ENCODE measurements at places on chromosomes 7 and 10.

DNA sequence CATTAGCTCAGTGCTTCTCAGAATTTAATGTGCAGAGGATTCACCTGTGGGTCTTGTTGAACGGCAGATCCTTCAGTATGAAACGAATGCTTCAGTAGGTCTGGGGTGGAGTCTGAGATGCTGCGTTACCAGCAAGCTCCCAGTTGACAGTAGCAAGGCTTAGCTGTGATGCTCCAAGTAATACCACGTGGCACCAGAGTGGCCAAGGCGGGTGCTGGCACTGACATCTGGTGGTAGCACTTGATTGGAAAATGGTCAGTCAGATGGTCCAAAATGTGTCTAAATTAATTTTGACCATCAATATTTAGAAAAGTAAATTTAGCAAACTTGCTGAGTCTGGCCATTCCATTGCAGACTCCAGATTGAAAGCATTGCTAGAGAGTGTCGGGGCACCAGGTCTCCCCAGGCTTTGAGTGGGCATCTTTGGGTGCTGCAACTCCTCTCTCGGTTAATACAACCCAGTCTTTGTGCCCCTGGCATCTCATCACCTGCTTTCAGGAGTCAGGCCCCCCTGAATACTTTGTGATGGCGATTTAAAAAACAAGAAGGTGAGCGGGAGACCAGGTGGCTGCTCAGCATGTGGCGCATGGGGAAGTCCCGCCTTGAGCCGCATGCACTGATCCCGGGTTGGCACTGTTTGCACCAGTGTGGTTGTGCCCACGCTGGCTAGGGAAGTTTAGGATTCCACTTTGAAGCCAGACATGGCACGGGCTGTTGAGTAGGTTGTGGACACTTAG, 130.1 kb downstream of the NT5C2 start:
- no peak for DNase-seq

DNA sequence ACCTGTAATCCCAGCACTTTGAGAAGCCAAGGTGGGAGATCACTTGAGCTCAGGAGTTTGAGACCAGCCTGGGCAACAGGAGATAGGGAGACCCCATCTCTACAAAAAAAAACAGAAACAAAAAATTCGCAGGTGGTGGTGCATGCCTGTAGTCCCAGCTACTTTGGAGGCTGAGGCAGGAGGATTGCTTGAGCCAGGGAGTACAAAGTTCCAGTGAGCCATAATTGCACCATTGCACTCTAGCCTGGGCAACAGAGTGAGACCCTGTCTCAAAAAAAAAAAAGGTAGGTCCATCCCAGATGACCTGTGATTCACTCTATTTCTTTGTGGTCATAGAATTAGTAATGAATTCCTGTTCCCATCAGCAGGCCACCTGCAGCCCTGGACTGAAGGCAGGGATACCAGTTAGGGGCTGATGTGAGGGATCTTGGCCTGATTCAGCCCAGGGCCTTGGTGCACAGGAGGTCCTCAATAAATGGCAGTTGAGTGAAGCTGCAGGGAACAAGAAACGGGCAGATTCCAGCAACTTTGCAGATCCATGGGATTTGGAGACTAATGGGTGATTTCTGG, at the start of gene MYH16:
Gene MYH16 (plus strand): TSS at position 364 of the 570 bp plus-strand sequence.
- no peak for DNase-seq

DNA sequence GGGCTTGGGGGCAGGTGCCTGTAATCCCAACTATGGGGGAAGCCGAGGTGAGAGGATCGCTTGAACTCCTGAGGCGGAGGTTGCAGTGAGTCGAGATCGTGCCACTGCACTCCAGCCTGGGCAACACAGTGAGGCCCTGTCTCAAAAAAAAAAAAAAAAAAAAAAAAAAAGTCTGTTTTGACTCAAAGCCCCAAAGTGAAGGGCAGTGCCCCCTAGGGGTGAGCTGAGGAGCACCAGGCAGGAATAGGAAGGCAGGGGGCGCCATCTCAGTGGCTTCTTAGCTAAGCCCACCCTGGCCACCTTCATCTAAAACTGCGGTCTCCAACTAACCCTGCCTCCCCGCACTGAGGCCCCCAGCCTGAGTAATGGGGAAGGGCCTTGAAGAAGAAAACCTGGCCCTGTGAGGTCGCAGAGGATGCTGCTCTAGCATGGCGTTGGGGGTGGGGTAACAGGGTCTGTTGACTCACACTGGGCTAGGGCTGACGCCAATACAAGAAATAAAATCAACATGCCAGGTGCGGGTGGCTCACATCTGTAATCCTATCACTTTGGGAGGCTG, 9.8 kb downstream of the PODXL start:
- DNase-seq = no peak

DNA sequence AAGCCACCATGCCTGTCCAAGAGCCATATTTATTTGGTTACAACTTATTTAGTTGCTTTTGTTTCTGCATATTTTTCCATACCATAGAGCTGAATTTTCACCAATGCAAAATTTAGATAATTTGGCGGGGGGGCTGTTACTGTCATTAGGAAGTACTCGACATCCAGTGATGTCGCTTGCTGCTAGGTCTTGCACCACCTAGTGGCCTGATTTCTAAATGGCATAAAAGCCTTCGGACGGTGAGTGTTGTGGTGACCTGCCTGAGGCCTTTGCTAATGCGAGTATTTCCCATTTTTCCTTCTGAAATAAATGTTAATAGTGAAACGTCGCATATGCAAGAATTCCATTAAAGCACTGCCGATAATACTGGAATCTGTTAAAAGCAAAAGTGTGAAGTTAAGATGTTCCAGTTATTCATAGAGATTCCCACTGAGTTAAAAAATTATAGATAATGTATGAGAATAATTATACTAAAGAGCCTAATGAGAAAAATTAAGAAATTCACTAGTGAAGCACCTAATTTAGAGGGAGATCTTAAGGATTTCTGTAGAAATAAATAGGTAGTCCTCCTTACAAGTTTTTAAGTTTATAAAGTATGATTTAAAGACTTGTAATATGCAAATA, 86.1 kb upstream of the DNAJB6 start:
- peak; percentile 22 for DNase-seq

DNA sequence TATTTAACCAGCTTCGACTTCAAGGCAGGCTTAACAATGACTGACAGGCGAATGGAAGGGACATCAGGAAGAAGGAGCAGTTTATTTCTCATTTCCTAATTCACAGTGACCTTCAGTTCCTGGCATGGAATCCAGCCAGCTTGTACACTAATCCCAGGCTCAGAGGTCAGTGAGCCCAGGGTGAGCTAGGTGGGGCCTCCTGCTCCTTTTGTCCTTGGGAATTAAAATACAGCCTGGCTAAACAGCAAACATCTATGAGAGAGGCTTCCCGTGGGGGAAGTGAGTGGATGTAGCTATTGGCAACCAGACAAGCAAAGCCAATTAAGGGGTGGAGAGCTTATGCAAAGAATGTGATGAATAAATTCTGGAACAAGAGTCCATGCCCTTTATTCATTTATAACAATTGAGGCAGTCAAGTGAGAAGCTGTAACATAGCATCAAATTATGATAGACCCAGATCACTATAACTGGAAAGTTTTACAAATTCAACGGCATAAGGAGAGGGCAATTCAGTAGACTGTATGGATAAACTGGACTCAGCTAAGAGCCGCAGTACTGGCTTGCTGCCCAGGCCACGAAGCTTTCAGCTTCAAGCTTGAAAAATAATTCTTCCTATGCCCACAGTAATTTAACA, 57.1 kb downstream of the STK17A start:
- DNase-seq = peak; percentile 30

DNA sequence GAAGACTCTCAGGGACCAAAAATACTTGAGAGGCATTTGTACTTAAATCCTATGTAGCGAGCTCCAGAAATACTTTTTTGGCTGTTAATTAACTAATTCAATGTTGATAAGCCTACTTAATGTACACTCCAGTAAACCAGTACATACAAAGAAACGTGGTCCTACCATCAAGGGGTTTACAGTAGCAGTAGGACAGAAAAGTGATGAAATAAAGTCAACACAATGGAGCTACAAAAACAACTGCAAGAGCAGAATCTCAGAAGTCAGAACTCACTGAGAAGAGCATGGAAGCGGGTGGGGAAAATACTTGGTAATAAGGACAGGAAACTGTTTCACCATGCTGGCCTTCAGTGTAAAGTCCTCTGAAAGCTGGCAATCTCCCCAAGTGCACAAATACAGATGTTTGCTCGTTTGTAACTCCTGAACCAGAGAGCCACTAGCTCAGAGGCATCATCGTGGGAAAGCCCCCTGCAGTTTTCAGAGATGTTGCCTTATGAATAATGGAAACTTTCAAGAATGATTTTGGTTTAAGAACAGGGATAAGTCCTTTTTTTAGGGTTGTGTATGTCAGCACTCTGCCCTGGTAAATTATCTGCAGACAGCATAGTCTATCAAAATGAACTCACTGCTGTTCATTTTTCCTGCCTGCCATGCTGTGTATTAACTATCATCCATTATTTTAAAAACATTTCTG, 233.2 kb downstream of the SORCS1 start:
- DNase-seq = no peak

GRCh38 chr7:68720697-68721096, 877.6 kb upstream of the AUTS2 start:
- no peak for DNase-seq

GRCh38 chr7:31651234-31652062, 35.6 kb upstream of the PPP1R17 start:
- DNase-seq = no peak

GRCh38 chr10:48601789-48602188, 3.1 kb downstream of the ARHGAP22 start:
- no peak for DNase-seq

DNA sequence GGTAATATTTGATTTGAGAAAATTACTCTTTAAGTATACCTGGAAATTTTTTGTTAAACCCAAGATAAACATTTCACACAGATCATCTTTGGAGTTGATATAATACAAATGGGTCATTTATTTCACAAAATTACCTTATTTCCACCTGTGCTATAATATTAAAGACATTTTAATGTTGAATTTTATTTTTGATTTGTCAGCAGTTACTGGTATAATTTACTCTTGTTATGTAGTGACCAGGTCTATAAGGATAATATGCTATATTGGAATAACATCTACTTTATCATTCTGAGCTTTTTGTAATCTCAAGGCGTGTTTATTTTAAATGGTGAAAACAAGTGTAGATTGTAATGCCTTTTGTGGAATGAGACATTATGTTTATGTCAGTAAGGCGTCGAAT, 26.6 kb downstream of the PRKAR2B start:
- DNase-seq = no peak

- DNase-seq = no peak
Measured at GRCh38 chr10:126565441-126565840, 105.1 kb downstream of the C10orf90 start.

DNA sequence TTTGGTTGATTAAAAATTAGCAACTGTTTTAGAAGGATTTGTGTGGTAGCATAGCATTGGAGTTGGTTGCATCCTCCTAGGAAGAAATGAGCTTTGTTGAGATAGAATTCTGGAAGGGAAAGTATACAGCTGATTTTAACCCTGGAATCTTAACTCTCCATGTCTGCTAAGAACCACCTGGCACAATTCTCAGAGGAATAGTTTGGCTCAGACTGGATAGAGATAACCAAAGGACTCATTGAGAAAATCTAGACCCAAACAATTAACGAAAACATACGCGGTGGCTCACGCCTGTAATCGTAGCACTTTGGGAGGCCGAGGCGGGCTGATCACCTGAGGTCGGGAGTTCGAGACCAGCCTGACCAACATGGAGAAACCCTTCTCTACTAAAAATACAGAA, 99.1 kb upstream of the AOAH start:
- DNase-seq = no peak

- no peak for DNase-seq
Measured at GRCh38 chr10:70651661-70652060, 20.6 kb upstream of the ADAMTS14 start.

DNA sequence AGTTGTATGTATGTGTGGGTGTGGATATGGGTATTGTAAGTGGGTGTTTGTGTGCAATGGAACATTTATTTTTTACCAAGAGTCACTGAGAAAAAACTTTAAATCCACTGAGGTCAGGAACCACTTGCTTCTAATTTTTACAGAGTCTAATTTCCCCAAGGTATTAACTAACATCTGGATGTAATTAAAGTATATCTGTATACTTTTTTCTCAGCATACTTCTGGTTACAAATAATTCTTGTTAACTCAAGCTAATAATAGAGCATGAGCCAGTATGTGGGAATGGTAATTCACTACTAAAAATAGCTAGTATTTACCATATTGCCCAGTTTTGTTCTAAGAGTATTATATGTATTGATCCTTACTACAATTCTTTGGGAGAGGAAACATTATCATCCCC, 24.6 kb upstream of the STEAP4 start:
- no peak for DNase-seq

- DNase-seq = no peak
Measured at GRCh38 chr7:106369352-106369751, 84.6 kb upstream of the NAMPT start.

GRCh38 chr7:5211730-5212482, 21.9 kb downstream of the WIPI2 start:
- no peak for DNase-seq

DNA sequence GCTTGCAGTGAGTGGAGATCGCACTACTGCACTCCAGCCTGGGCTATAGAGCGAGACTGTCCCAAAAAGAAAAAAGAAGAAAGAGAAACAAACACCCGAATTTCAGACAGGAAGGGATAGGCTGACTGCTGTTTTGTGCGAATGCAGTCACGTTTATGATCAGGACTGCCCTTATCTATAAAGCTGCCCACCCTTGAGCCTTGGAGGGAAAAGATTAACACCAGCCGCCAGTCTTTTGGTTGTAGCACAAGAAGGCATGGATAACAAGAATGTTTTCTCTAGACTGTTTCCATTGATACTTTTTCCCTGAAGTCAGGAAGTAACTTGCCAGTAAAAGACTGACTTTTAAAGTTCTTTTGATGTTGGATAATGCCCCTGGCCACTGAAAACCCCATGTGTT, 314.0 kb downstream of the BICC1 start:
- DNase-seq = no peak

Data from hindlimb muscle (tissue), 1 donor.